ENCODE measurements at places on chromosomes 4 and X.

- no peak for DNase-seq
Measured at GRCh38 chr4:153763404-153763803, 3.6 kb upstream of the RNF175 start.

DNA sequence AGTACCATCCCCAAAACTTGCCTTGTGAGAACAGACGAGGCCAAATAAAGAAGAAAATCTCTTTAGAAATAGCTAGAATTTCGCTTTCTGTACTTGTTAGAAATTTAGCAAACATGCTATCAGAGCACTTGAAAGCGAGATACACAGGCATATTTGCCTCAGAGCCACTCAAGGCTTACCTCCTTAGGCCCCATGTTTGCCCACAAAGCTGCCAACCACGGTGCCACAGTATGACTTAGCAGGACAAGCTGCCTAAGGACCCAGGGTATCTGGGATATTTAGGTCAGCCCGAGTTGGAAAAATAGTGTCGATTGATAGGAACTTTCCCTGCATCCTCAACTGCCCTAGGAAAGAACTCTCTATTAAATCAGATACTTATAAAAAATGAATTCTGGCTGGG is 24.2 kb downstream of the NDNF start:
- no peak for DNase-seq

DNA sequence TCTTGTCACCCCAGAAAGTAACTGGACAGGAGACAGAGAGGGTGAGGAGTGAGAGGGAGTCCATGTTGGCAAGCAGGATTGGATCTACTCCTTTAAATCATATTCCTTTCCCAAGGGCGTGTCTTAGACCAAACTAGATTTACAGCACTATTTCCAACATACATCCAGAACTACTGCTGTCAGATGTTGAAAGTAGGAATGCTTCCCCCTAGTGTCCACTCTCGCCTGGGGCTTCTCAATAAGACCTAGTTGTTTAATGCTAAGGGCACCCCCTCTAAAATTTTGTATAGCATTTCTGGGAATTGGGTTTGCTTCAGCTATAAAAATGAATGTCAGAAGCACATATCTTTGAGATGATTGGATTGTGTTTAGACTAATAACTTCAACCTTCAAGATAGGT is 13.3 kb downstream of the OFD1 start:
- no peak for DNase-seq

GRCh38 chrX:1592470-1593142 is 1.2 kb downstream of the AKAP17A start:
- no peak for DNase-seq

DNA sequence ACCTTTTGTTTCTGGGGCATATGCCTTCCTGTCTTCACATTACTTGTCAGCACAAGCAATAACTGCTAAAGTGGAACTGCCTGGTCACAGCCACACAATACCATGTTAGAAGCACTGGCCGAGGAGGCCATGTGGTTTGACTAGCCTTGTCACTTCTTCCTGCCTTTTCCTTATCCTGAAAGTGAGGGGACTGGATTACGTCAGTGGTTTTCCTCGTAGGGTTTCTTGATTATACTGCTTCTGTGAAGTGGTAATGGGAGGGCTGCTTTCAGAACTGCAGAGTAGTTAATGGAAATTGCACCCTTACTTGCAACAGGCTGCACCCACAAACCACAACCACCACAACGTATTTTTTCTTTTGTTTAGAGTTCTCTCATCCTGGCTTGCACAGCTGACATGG is 26.6 kb downstream of the ZRSR2 start:
- no peak for DNase-seq

DNA sequence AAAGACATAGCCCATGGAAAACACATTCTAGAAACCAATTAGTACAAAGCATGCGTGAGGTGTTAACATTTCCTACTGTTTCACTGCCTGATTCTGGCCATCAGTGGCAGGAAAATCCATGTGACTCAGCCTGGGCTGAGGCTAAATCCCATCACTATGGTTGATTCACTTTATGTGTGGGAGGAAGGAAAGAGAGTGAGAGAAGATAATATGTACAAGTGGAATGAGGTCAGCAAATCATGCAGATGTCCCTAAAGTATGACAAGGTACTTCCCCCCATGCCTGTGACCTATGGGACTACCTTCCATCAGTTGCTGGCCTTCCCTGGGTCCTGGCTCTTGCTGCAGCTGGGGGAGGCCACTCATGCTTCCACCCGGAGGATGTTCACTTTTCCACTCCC is 64.2 kb upstream of the MAP3K15 start:
- no peak for DNase-seq

DNA sequence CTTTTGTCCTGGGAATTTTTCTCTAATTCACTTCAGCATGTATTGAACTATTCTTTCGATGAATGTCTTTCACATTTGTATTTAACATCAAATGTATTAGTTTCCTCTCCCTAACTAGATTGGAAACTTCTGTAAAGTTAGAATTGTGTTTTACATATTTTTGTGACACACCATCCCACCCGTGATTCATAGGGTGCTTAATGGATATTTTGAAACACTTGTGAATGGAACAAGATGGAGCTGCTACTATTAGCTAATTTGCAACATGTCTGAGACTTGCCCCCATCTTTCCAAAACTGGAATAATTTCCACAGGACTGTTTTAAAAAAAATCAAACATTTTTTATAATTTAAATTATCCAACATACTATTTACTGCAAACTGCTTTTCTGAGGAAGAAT is 30.2 kb upstream of the GNPDA2 start:
- DNase-seq: no peak

DNA sequence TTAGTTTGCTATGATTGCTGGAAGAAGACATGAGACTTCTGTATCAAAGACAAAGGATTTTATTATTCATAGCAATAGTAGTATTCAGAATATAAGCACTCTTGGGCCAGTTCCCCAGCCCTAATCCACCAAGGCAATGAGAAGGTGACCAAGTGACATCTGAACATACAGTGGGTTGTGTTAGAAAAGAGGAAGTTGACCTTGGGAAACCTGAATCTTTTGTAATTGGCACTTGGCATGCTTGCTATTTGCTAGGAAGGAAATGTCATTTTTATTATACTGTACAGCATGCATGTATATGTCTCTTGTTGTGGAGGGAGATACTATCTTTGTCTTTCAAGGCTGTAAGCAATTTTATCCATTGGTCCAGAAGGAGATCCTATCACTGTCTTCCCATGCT is 216.1 kb upstream of the FAT1 start:
- no peak for DNase-seq

DNA sequence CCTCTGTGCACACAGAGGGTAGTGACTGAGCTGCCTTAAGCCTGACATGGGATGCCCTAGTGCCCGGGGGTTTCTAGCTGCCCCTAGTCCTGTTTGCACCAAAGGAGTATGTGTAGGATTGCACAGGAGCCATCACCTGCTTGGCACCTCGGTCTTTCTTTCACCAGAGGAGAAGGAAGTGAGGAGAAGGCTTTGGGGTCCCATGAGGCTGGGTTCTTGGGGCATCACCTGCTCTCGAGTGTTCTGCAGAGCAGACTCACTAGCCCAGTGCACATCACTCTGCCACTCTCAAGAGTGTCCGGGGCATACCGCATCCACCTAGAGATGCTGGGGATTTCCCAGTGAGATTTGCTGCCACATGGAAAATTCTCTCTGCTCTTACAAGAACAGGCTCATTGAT is 40.5 kb upstream of the GPR78 start:
- no peak for DNase-seq

GRCh38 chr4:154961263-154961662 is 180.2 kb downstream of the RBM46 start:
- no peak for DNase-seq

All from iPS DF 19.7 (cell line).